ENCODE measurements at places on chromosomes 4 and X.
A peak's percentile ranks its signal among the peaks of the same experiment; 100 is the strongest.

GRCh38 chr4:41944089-41944488 lies 8.9 kb downstream of the TMEM33 start:
- no peak for DNase-seq

GRCh38 chr4:148077581-148077980 lies 345.7 kb downstream of the ARHGAP10 start:
- no peak for DNase-seq

DNA sequence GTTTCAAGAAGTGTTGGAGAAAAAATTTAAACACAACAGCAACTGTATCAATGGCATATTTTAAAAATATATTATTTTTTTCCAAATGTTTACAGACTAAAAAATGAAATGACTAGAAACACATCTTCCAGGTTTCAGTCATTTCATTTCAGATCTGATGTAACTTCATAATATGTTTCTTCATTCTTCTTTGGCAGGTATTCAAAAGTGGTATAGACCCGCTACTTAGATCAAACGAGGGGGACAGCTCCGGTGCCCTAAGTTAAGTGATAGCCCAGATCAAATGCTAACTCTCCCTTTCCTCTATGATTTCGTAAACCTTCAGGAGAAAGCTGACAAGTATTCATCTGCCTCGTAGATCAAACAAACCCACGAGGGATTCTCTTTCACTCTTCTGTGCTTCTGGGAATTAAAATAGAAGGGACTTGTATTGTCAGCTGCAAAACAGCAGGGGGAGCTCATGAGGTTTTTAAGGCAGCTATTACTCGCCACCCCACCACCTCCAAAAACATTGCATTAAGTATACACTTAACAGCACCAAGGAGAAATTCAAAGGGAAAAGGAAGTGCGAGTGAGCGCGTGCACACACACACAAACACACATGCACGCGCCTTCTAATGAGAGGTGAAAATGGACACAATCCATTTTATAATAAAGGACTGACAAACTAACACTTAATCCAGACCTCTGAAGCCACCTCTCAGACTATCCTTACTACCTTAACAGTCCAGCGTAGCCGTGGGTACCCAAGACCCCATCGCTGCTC lies 21.4 kb downstream of the HELT start:
- peak; percentile 55 for DNase-seq

DNA sequence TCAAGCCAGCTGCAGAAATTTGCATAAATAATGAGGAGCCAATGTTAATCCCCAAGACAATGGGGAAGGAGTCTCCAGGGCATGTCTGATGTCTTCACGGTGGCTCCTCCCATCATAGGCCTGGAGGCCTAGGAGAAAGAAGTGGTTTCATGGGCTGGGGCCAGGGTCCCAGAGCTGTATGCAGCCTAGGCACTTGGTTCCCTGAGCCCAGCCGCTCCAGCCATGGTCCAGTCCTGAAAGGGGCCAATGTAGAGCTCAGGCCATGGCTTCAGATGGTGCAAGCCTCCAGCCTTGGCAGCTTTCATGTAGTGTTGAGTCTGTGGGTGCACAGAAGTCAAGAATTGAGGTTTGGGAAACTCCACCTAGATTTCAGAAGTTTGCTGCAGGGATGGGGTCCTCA lies 628.2 kb upstream of the GRIA3 start:
- no peak for DNase-seq

DNA sequence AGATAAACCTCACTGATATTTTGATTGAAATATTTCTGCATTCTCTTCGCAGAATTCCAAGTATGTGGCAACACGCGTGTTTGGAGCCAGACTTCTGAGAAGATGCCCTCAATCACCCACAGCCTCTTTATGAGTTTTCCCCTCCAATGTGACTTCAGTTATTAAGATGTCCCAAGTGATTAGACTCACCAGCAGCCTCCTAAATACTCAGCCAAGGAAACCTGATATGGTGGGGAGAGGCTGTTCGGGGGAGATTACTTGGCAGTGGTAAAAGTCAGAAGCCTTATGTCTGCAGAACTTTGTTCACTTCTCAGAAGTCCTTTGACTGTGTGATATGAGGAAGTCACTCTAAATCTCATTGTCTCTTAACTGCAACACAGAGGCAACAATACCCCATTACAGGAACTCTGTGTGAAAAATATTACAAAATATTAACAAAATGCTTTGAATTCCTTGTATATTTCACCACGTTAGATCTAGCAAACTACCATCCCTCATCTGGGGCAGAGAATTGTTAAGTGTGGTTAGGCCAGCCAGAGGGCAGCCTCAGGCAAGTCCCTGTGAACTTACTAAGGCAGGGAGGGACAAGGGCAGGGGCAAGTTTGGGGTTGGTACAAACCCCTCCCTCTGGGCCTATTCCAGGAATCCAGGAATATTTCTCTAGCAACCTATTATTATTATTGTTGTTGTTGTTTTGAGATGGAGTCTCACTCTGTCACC lies 151.4 kb upstream of the USP9X start:
- DNase-seq, result no peak

- DNase-seq, result no peak
These were observed 781.2 kb upstream of the DIAPH2 start for GRCh38 chrX:95903490-95903889.

DNA sequence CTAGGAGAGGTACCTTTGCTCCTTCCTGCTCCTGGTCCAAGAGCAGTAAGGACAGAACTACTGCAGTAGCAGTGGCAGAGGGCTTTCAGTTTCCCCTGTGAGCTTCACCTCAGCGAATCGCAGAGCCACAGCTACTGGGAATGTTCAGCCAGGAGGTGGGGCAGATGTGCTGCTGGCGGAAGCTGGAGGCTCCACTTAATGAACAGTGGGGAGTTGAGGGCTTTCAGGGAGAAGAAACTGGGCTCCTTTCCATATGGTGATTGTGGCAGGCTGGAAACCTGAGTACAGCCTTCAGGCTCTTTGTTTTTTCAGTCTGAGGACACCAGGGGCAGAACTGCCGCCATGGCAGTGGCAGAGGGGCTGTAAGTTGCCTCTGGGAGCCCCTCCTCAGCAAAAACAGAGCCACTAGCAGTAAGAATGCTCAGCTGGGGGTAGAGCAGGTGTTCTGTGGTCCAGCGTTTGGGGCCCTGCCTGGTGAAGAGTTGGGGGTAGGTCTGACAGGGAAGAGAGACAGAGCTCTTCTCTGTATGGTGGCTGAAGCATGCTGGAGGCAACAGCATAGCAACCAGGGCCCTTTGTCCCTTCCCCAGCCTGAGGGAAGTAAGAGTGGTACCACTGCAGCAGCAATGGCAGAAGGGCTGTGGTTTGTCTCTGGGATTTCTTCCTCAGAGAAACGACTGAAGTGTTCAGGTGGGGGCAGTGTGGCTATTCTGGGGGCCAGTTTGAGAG lies 106.0 kb upstream of the GRXCR1 start:
- DNase-seq, result no peak

Data from activated naive CD4-positive, alpha-beta T cell treated with anti-CD3 and anti-CD28 coated beads, Interleukin-2, amount 50 U/mL, for 72 hours (primary cell).